ENCODE measurements at places on chromosomes 6 and 20.

GRCh38 chr6:102853249-102853955, 1459.9 kb downstream of the GRIK2 start:
- DNase-seq, result no peak

DNA sequence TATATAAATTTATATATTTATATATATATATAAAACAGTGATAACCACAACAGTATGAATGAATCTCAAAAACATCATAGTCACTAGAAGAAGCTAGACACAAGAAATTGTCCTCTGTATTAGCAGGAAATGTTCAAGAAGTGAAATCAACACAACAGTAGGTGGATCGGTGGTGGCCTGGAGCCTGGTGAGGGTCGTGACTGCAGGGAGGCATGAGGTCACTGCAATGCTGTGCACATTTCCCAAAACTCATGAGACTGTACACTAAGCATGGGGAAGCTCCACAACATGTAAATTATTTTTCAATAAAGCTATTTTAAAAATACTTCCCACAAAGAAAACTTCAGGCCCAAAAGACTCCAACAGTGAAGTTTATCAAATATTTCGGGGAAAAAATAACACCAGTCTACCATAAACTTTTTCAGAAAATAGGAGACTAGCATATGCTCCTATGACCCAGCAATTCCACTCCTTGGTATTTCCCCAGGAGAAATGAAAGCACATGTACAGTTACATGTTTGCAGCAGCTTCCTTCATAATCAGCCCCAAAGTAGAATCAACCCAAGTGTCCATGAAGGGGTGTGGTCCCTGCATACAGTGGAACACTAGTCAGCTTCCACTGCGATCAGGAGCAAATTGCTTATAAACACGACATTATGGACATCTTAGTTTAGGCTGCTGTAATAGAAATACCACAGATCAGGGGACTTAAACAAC, 144.2 kb downstream of the TBXT start:
- no peak for DNase-seq

- DNase-seq, result no peak
These were observed 11.4 kb downstream of the RIN2 start for GRCh38 chr20:19769507-19769906.

DNA sequence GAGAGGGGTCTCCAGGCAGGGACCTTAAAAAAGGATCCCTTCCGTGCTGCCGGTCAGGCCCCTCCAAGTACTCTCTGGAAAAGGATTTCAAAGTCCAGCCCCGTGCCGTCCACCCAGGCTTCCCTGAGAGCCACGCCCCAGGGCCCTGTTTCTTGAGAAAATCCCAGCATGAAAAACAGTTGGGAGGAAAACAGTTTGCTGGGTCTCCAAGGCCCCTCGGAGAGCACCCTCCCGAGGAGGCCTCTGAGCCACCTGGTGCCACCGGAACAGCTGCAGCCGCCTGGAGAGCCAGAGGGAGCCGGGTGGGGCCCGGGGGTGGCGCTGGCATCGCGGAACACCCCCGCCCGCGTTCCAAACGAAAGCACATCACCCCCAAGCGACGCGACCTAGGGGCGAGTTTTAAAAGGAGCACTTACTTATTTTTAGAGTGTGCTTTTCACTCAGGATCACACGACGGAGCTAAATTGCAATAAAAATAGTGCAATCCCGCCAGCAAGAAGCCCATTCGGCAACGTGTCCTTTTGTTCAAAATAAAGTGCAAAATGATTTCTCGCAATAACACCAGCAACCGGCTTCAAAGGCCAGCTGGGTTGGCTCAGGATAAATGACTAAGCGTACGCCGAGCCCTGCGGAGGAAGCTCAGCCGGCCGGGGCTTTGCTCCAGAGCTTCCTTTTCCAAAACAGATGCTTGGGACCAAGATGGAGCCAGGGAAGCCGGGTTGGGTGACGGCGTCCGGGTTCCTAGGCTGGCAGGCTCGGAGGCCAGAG, 64.2 kb downstream of the YTHDF1 start:
- no peak for DNase-seq

DNA sequence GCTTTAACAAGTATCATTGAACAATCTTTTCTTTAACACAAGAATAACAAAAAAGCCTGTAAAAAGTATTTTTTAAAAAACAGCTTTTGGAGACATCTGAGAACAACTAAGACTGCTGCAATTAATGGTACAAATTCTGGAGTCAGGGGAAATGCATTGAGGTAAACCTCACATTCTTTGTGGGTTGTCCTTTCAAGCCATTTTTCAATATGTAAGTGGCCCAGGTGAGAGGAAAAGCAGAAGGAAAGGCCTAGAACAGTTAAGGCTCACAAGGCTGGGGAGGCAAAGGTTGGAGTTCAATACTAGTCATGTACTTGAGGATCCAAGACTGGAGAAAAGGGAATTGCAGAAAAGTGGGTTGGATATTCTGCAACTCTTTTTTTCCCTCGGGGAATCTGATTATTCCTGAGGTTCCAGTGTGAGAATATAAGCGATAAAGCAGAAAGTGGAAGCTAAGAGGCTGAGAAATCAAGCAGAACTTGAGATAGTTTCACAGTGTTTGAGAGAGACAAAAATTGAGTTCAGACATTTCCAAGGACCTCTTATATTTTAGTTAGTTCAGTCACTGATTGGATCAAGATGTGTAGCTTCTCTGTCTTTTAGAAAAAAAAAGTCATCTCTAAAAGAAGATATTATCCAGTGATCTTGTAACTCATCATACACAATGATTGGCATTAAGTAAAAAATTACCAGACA, 25.0 kb upstream of the TXLNB start:
- DNase-seq, result no peak

DNA sequence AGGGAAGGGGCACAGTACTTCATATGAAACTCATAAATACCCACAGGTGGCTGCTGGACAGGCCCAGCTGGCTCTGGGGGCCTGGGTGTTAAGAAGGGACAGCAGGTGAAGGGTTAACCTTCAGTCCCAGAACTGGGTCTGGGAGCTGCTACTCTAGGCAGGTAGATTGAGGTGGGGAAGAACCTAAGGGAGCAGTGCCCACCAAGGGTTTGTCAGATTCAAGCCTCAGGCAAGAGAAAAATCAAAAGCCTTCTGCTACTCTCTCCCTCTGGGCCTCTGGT, 5.6 kb downstream of the RPL10A start:
- DNase-seq, result no peak

GRCh38 chr6:156098839-156099238, 643.2 kb upstream of the NOX3 start:
- no peak for DNase-seq

- no peak for DNase-seq
These were observed 350.5 kb downstream of the ZFAND3 start for GRCh38 chr6:38169977-38170526.

GRCh38 chr6:2055143-2055542, 190.3 kb downstream of the GMDS start:
- no peak for DNase-seq

- no peak for DNase-seq
These were observed 39.4 kb downstream of the CDYL start for GRCh38 chr6:4815584-4815983.

DNA sequence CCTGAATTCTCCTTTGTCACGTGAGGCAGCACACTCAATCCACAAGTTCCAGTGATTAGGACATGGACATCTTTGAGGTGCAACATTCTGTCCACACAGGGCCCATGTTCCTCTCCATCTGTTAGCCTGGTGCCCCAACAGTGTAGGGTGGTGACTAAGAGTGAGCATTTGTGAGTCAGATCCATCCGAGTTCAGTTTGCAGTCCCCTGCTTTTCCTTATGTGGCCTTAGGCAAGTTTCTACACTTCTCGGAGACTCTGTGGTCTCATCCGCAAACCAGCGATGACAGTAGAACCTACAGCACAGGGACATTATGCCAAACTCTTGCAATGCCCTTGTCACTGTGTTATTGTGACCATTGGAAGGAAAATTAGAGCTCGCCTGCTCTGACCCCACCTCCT, 178.7 kb upstream of the CDH4 start:
- no peak for DNase-seq

DNA sequence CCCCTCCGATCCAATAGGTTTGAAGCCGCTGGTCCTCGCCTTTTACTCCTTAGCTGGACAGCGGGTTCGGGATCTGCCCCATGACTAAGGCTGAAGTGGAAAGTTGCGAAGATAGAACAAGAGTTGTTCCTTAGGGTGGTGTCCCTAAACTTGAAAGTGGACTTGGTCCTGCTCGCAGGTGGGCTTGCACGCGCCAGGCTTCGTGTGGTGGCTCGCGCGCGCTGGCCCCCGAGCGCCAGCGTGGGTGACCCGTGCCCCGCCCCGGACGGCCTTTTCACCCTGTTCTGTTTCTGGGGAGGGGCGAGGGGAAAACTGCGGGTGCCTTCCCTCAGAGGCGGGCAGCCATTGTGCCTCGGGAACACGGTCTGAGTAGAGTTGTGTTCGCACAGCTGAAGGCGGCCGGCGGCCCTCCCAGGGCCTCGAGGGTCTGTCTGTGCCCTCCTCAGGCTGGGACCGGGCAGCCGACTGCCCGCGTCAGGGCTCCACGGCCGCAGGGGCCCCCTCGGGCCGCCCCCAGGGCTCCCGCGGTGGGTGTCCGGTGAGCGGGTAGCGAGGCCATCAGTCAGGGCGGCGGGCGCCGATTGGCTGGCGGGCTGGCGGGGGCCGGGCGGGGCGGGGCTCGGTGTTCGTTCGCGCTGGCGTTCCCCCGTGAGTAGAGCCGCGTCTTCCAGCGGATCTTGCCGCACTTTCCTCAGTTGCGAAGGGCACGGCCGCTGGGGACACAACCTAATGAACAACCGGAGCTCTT, 33.0 kb downstream of the RREB1 start:
- DNase-seq, result peak; percentile 94

- no peak for DNase-seq
These were observed 503 bp upstream of the GPLD1 start for GRCh38 chr6:24489881-24490280.

- DNase-seq, result no peak
These were observed 37.0 kb downstream of the BICRAL start for GRCh38 chr6:42818878-42819277.

DNA sequence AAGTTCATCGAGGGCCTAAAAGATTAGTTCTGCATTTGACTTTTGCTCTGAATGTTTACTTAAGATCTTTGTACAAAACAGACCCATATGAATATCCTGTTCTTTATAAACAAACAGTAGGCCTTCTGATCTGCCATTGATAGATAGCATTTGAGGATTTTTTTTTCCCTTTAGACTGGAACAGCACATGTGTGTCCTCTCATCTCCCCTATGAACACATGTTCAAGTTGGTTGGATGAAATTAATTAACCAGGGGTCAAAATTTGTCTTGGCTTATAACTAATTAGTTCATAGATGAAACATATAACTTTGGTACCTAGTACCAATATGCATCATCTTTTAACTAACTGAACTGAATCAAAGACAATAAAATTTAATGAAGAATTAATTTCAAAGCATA, 81.3 kb downstream of the AK9 start:
- DNase-seq, result no peak

DNA sequence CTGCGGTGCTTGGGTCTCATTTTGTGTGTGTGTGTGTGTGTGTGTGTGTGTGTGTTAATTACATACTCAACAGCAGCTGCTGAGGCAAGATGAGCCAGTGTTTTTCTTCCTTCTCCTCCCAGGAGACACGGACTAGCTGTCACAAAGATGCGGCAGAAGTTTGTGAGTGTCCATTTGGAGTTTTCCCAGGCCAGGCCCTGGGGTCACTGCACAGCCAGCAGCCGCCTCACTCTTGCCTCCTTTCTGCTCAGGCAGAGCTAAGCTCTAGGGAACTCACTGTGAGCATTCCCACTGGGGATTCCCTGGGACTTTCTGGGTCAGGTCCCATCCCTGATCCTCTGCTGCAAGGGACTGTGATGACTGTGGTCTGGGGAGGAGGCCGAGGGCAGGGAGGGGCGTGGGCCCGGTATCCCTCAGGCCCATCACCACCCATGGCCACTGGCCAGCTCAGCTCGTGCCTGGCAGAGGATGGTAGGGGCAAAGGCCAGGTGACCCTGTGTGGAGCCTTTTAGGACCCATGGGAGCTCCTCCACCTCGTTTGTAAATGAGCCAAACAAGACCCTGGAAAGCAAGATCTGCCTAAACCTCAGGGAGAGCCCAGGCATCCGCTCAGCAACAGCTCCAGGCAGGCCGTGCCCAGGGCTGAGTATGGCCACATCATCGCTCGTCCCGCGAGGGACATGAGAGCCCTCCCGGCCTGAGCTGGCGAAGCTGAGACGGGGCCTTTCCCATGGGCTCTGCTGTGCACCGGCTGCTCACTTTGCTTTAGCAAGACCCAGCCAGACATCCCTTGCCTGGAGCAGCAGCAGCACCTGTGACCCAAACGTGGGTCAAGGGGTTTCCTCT, 102.0 kb downstream of the PSMB1 start:
- no peak for DNase-seq

DNA sequence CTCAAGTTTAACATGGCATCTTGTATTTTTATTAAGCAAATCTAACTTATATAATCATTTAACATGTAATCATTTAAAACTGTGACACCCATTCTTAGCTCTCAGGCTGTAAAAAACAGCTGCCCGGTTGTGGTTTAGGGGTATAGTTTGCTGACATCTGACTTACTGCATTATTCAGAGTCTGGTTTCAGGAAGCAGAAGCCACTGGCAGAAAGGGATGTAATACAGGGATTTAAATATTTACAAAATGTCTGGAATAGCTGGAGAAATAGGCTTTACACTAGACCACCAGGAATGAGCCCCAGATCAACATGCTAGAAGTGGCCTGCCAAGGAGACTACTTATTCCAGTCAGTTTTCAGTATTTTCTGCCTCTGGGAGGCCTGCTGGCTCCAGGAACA, 421.1 kb downstream of the CD109 start:
- DNase-seq, result no peak

DNA sequence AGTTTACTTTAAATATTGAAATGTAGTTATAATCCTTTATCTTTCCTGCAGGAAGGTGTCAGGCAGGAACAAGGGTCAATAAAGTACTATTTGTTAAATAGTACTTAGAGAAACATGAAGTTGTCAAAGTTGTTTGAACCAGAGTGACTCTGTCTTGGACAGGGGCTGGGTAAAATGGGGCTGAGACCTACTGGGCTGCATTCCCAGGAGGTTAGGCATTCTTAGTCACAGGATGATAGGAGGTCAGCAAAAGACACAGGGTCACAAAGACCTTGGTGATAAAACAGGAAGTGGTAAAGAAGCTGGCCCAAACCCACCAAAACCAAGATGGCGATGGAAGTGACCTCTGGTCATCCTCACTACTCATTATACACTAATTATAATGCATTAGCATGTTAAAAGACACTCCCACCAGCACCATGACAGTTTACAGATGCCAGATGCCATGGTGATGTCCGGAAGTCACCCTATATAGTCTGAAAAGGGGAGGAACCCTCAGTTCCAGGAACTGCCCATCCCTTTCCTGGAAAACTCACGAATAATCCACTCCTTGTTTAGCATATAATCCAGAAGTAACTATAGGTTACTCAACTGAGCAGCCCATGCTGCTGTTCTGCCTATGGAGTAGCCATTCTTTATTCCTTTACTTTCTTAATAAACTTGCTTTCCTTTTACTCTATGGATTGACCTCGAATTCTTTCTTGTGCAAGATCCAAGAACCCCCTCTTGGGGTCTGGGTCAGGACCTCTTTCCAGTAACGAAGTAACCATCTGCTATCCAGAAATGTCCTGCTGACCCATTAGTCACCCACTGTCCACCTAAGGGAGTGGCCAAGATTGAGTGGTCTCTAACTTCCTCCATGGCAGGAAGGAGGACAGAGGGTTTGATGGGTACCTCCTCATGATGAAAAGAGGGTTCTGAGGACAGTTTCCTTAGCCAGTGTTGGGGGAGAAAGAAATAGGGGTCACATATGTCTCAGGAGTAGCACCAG, 19.6 kb downstream of the SLC22A2 start:
- no peak for DNase-seq

GRCh38 chr6:141552463-141552862, 580.3 kb upstream of the GJE1 start:
- DNase-seq, result no peak

GRCh38 chr6:168919470-168920179, 334.0 kb downstream of the THBS2 start:
- DNase-seq, result no peak

GRCh38 chr6:27470023-27470422, 2.9 kb downstream of the ZNF184 start:
- no peak for DNase-seq

All from left hindlimb (tissue), 1 donor.